ENCODE measurements at places on chromosomes 7 and 10. TPM values are rescaled to one million over a fixed set of nuclear protein-coding genes. Genes with fewer than 3 reads are reported as not detected.

Gene SKIDA1
- 0.06 TPM for total RNA-seq

Gene ITIH5
- total RNA-seq: not detected

Gene LLCFC1
- not detected for total RNA-seq

Gene CALML3
- not detected for total RNA-seq

Gene CPXM2
- total RNA-seq: not detected

Gene THSD7A
- total RNA-seq: not detected

Gene LSM5
- total RNA-seq: 110 TPM

Gene PIK3CG
- total RNA-seq: 47.2 TPM

Gene ABCB4
- 1.2 TPM for total RNA-seq

Gene GARIN1A
- total RNA-seq: 0.29 TPM

Gene SMO
- 0.22 TPM for total RNA-seq

Gene BMPER
- total RNA-seq: not detected

Gene TAS2R41
- total RNA-seq: not detected

Gene TWIST1
- not detected for total RNA-seq

Gene EVX1
- total RNA-seq: not detected

Gene HKDC1
- total RNA-seq: not detected

Gene PODXL
- 2.1 TPM for total RNA-seq

Gene ZCWPW1
- total RNA-seq: 10.8 TPM

Gene NKX1-2
- not detected for total RNA-seq

Gene HELLS
- total RNA-seq: 174 TPM

Gene NACAD
- total RNA-seq: not detected

Gene CRPPA
- total RNA-seq: not detected

Gene RBM48
- 15.7 TPM for total RNA-seq

Gene FGFR2
- total RNA-seq: not detected

Gene NPTX2
- total RNA-seq: not detected

Gene SORBS1
- 3.3 TPM for total RNA-seq

Gene SPDYE16
- 0.21 TPM for total RNA-seq

Gene TMEM196
- total RNA-seq: not detected

Gene CTAGE8
- not detected for total RNA-seq

Gene SYNPO2L
- total RNA-seq: not detected

Gene NXPH1
- not detected for total RNA-seq

Gene BEND7
- total RNA-seq: not detected

Gene MRLN
- not detected for total RNA-seq

Gene GHRHR
- total RNA-seq: not detected

Gene SLC18A3
- not detected for total RNA-seq
